ENCODE measurements at places on chromosomes 11 and 22.

- DNase-seq: no peak
Observed at GRCh38 chr11:69213964-69214363, 58.2 kb downstream of the SMIM38 start.

DNA sequence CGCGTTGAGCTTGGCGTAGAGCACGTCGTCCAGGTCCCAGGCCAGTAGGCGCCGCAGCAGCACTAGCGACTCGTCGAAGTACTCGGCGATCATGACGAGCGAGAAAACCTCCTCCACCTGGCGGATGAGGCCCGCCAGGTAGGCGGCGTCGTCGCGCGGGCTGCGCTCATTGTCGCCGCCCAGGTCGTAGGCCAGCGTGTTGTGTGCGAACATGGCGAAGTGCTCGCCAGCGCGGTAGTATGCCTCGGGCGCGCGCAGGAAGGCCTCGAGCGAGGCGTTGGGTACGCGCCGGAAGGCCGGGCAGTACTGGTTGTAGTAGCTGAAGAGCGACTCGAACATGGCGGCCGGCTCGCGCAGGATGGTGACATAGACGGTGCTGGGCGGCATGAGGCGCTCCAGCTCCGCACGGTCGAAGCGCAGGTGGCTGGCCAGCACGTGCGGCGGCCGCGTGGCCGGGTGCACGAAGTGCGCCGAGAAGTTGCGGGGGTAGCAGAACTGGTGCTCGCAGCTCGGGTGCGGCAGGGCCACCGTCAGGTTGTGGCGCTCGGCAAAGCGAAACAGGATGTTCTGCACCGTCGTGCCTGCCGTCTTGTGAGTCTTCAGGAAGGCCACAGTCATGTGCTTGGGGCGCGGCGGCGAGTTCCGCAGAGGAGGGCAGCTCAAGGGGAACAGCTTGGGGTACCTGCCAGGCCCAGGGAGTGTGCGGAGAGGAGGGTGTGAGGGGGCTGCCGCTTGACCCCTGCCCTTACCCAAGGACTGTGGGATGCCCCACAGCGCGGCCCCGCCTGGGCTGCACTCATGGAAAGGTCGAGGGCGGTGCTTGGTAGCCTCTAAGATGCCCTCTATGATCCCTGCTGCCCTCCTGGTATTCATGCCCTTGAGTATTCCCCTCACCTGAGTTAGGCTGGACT lies 5.7 kb downstream of the GAL3ST3 start:
- no peak for DNase-seq

DNA sequence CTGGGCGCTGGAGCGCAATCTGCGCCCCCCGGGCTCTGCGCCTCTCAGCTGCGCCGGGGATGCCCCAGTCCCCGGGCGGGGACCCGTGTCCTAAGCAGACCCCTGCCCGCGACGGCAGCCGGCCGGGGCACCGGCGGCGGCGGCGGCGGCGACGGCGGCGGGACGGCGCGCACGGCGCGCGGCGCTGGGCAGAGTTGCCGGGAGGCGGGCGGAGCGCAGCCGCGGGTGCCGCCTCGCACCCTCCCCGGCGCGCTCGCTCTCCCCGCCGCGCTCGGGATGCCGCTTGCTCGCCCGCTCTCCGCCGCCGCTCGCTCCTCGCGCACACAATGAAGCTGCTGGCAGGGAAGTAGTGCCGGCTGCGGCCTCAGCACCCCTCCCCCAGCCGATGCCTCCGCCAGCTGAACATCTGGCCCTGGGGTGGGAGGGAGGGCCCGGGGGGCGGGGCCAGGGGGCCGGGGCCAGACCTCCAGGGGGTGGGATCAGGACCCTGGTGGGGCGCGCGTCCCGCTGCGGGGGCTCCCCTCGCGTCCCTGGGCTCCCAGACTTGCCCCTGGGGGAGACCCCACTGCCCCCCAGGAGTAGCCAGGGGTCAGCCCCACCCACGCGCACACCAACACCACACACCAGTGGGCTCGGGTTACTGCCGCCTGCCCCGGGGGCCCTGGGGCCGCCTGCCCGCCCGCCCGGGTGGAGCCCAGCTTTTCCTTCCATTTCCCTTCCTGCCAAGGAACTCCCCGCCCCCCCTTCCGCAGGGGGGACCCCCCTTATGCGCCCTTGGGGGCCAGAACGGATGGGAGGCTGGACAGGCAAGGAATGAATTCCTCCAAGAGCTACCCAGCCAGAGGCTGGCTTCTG lies at the start of gene RCOR2:
Gene RCOR2, minus strand, starts transcription at position 328 of the 855 bp plus-strand sequence. CDS start 708 bp downstream, outside the sequence.
- DNase-seq: peak; percentile 76

- DNase-seq: no peak
Observed at GRCh38 chr22:40605761-40606160, 30.8 kb downstream of the MRTFA start.

All from stimulated activated CD8-positive, alpha-beta memory T cell treated with anti-CD3 and anti-CD28 coated beads, Interleukin-4, amount 100 ng/mL, for 48 hours (primary cell).